A549 treated with DMSO at 1 μM for 4 hours (cell line): ENCODE measurements at places on chromosomes 12 and 14. TPM values are rescaled to one million over a fixed set of nuclear protein-coding genes. Genes with fewer than 3 reads are reported as not detected.

TEX22 gene
- 0.08 to 0.41 TPM (median 0.20 TPM) in 5 replicates for total RNA-seq

RAPGEF3 gene
- total RNA-seq, result 0.43 to 1.2 TPM (median 0.80 TPM) in 5 replicates

TEX52 gene
- not detected in 5 replicates for total RNA-seq

IGF1 gene
- total RNA-seq, result not detected in 5 replicates

RNF212B gene
- not detected in 5 replicates for total RNA-seq

NDRG2 gene
- 2.8 to 3.7 TPM (median 3.0 TPM) in 5 replicates for total RNA-seq

CISTR gene
- not detected in 5 replicates for total RNA-seq

CD163 gene
- 0.06 TPM in 1 of 5 replicates, not detected in the others for total RNA-seq

TRIM9 gene
- total RNA-seq, result 8.9 to 10.8 TPM (median 10.1 TPM) in 5 replicates

TPH2 gene
- total RNA-seq, result not detected in 5 replicates

SIRT4 gene
- total RNA-seq, result 0.45 to 1.6 TPM (median 0.94 TPM) in 5 replicates

DPY19L2 gene
- 1.3 to 2.4 TPM (median 1.8 TPM) in 5 replicates for total RNA-seq

TCL1B gene
- not detected in 5 replicates for total RNA-seq

SLC17A8 gene
- total RNA-seq, result 0.05 TPM in 1 of 5 replicates, not detected in the others

PHC1 gene
- total RNA-seq, result 9.9 to 13.2 TPM (median 10.4 TPM) in 5 replicates

EDDM3A gene
- not detected in 5 replicates for total RNA-seq

MYF5 gene
- not detected in 5 replicates for total RNA-seq

TMEM63C gene
- total RNA-seq, result 0.53 to 1.0 TPM (median 0.81 TPM) in 5 replicates

E2F7 gene
- 7.0 to 11.0 TPM (median 9.0 TPM) in 5 replicates for total RNA-seq

CCDC88C gene
- total RNA-seq, result 5.2 to 7.1 TPM (median 6.4 TPM) in 5 replicates

POTEG gene
- total RNA-seq, result not detected in 5 replicates

FERMT2 gene
- 35.7 to 49.1 TPM (median 40.4 TPM) in 5 replicates for total RNA-seq

CLEC4C gene
- total RNA-seq, result not detected in 5 replicates

CPNE6 gene
- total RNA-seq, result not detected in 5 replicates

NELL2 gene
- 0.07 to 0.13 TPM (median 0.09 TPM) in 3 of 5 replicates, not detected in the others for total RNA-seq

TMEM132D gene
- total RNA-seq, result not detected in 5 replicates

DBX2 gene
- total RNA-seq, result not detected in 5 replicates

ASCL1 gene
- total RNA-seq, result 0.03 TPM in 2 of 5 replicates, not detected in the others

MYO1H gene
- total RNA-seq, result not detected in 5 replicates

PRPH gene
- 0.52 to 1.2 TPM (median 0.83 TPM) in 5 replicates for total RNA-seq
